MCF 10A (cell line): ENCODE measurements at places on chromosomes 4 and X.

- peaks cover 21% of the 10 kb centered on the region for H3K36me3 ChIP-seq
- no peak for DNase-seq
- no peak overlapping the region for H3K27ac ChIP-seq
- H3K27me3 ChIP-seq, result no peaks in the 10 kb centered on the region
- no peaks in the 10 kb centered on the region for H3K4me1 ChIP-seq
Observed at GRCh38 chr4:1365271-1366178, 18.5 kb downstream of the UVSSA start.

DNA sequence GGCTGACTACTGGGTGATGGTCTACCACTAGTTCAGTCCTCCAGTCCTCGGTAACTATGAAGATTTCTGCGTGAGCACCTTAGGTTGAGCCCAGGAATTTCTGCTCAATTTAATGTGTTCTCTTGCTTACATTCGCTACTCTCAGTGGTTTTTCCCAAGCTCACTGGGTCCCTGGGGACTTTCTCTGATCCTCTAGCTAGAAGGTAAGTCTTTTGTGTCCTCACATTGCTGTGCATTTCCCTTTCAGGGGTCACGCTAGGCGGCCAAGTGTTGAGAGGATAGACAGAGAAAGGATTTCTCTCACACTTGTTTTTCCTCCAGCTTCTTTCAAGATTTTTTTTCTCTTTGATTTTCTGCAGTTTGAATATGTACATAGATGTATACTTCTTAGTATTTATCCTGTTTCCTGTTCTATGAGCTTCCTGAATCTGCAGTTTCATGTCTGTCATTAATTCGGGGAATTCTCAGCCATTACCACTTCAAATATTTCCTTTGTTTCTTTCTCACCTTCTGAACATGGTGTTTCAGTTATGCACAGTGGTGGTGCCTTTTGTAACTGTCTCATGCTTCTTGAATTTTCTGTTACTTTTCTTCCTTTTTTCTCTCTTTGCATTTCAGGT is 17.5 kb downstream of the MAGEA9 start:
- no peak overlapping the region for H3K4me3 ChIP-seq
- DNase-seq, result no peak
- H3K36me3 ChIP-seq, result no peaks in the 10 kb centered on the region
- no peaks in the 10 kb centered on the region for H3K27me3 ChIP-seq

DNA sequence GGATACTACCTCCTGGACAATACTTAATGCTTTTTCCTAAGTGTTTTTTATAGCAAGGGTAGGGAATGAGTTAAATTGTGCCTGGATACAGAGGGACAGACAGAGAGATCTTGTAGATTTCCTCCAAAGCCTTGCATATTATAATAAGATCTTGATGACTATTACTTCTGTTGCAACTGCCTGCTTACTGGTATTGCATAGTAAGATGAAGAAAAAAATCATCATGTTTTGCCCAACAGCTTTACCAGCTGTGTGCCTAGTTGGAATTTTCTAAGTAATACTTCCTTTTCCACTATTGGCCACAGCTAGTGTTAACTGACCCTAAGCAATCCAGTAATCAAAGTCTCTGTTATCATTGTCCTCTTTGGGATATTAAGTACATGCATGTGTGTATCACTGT is 139.0 kb downstream of the DCK start:
- no peak for DNase-seq
- H3K4me3 ChIP-seq, result no peak overlapping the region
- H3K36me3 ChIP-seq, result no peaks in the 10 kb centered on the region

DNA sequence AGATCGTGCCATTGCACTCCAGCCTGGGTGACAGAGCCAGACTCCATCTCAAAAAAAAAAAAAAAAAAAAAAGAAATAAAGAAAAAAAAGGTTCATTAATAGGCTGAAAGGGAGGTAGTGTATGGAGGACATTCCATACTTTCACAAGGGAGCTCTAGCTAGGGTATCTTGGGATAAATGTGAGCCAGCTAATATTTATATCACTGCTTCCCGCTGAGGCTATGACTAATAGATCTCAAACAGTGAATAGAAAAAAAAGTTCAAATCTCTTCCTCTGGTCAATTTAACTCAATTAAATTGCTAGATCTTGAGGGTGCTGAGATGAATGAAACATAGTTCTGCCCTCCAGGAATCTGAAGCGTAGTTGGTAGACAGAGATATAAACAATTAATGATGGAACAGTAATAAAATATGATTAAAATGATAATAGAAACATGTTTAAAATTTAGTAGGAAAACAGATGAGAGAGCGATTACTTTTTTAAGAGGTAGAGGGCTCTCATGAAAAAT is 55.7 kb upstream of the SHISA3 start:
- DNase-seq, result no peak
- H3K36me3 ChIP-seq, result no peaks in the 10 kb centered on the region
- H3K27ac ChIP-seq, result no peak overlapping the region
- no peak overlapping the region for H3K4me3 ChIP-seq
- no peaks in the 10 kb centered on the region for H3K27me3 ChIP-seq
- H3K4me1 ChIP-seq, result no peaks in the 10 kb centered on the region

DNA sequence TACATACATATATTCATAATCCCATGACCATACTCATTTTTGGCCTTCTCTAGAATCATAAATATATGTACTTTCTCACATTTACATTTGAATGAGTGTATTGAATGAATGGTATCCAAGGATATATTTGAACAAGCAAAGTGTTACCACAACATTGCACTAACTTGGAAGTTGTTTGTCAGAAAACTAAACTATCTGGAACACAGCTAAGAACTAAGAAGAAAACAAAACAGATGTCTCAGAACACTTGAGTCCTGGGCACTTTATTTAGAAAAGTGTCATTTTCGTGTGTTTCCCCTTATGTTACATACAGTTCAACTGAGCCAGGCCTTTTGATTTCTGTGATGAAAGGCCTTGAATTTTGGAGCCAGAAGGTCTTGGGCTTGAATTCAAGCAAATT is 466.7 kb upstream of the FAT1 start:
- no peak for DNase-seq
- no peaks in the 10 kb centered on the region for H3K36me3 ChIP-seq
- no peak overlapping the region for H3K27ac ChIP-seq
- H3K27me3 ChIP-seq, result no peaks in the 10 kb centered on the region
- H3K4me1 ChIP-seq, result no peaks in the 10 kb centered on the region

DNA sequence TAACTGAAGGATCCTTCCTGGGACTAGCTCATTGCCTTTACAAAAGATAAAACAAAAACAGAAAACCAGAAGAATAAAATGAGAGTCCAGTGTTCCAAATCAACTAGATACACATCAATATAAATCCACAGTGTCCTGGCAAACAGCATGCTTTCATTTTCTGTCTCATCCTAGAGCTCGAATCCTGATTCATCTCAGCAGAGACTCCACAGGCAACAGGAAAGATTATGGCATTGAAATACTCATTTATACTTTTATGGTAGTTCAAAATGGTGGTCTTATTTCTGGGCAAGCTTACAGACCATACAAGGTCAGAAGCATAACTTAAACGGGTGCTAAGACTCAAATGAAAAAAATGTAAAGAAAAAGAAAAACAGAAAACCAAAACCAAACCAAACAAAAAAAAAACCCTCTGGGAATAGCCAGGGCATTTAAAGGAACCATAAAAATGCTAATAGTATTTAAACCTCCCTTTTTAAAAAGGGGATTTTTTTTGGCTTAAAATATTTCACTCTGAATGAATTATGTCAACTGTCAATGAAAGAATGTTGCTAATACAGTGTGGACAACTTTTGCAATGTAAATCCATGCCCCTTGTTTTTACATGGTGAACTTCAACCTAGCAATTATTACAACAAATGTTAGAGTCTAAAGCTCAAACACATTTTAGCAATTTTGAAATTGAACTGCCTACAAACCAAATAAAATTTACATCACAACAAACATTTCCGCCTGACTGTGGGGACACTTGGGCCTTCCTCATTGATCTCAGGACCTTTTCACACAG is 57.9 kb downstream of the GPR101 start:
- no peak for DNase-seq
- H3K27ac ChIP-seq, result no peak overlapping the region
- no peak overlapping the region for H3K4me3 ChIP-seq

GRCh38 chr4:147760695-147761094 is 28.8 kb downstream of the ARHGAP10 start:
- peaks cover 35% of the 10 kb centered on the region for H3K4me1 ChIP-seq
- H3K4me3 ChIP-seq, result no peak overlapping the region
- no peaks in the 10 kb centered on the region for H3K27me3 ChIP-seq
- H3K36me3 ChIP-seq, result peaks cover 20% of the 10 kb centered on the region
- DNase-seq, result no peak

GRCh38 chr4:51894059-51894645 is 51.2 kb downstream of the DCUN1D4 start:
- H3K4me3 ChIP-seq, result no peak overlapping the region
- H3K27ac ChIP-seq, result peak overlapping the region; percentile 76
- peaks cover 61% of the 10 kb centered on the region for H3K36me3 ChIP-seq
- peaks cover 11% of the 10 kb centered on the region for H3K4me1 ChIP-seq
- peak; percentile 66 for DNase-seq
- no peaks in the 10 kb centered on the region for H3K27me3 ChIP-seq

DNA sequence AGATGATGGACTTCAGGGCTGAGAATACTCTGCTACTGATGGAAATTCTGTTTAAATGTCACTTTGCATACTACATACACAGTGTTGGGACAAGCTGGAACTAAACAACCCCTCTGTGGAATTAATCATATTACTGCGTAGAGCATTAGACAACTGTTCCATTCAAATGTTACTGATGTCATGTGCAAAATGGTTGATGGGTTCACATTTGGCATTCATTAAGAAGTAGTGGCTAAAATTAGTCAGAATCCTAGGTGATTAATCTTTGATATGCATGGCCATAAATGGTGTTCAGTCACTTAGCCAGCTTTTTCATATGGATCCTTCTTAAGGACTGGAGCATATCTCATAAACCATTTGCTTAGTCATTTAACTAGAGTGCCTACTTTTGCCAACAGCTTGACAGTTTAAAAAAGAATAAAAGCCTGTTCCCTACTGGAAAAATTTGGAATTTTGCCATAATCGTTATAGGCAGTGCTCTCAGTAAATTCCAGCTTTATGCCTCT is 105.2 kb downstream of the RNF150 start:
- H3K4me3 ChIP-seq, result no peak overlapping the region
- peaks cover 6% of the 10 kb centered on the region for H3K4me1 ChIP-seq
- H3K27ac ChIP-seq, result no peak overlapping the region
- H3K27me3 ChIP-seq, result no peaks in the 10 kb centered on the region
- DNase-seq, result no peak

DNA sequence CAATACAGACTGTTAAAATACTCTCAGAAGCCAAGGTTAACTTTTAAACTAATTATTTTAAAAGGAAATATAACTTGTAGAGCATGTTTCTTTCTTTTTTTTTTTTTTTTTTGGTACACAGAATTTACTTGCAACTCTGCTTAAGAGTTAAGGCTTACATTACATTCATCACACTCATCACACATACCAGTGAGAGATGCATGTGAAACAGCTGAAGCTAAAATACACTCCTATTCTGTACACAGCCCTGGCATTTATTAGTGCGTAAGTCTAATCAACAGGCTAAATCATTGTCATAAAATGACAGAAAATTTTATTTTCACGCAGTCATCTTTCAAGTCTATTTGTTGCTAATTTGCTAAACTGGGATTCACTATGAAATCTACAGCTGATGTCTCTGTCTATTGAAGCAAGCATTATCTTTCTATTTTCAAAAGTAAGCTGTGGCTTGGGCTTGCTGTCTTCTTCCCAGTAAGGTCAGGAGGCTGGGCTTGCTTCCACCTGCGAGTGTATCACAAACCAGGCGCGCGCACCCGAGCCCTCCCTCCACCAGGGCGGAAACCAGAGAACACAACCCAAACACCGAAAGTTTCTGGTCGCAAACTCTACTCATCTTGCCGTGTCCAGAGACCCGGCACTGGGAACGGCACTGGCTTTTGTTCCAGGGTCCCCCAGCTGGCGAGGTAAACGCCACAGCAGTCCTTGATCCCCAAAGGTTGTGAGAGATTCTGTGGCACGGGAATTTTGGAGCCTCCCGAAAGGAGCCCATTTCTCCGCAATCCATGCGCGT is 3.9 kb downstream of the MAML3 start:
- H3K4me3 ChIP-seq, result peak overlapping the region; percentile 95
- H3K27ac ChIP-seq, result peak overlapping the region; percentile 86
- no peaks in the 10 kb centered on the region for H3K4me1 ChIP-seq
- H3K27me3 ChIP-seq, result no peaks in the 10 kb centered on the region
- peak; percentile 60 for DNase-seq
- no peaks in the 10 kb centered on the region for H3K36me3 ChIP-seq

DNA sequence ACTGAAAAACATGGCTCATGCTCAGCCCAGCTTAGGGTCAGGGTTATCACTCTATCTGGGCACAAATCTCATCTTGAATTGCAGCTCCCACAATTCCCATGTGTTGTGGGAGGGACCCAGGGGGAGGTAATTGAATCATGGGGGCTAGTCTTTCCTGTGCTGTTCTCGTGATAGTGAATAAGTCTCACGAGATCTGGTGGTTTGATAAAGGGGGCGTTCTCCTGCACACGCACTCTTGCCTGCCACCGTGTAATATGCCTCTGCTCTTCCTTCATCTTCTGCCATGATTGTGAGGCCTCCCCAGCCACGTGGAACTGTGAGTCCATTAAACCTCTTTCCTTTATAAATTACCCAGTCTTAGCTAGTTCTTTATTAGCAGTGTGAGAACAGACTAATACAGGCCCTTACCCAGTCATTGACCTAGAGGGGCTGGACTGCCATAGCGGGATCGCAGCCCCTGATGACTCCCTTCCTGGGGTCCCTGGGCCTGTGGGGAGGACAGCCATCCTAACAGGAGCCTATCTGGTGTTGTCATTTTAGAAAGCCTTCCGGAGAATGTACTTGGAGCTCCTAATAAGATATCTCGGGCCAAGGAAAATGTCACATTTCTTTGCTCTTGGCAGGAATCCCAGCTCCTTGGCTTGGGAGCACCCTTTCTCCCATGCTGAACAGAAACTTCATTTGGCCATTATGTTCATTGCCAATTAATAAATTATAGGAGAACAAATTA is 112.6 kb downstream of the PHKA2 start:
- H3K27me3 ChIP-seq, result no peaks in the 10 kb centered on the region
- no peak overlapping the region for H3K27ac ChIP-seq
- no peaks in the 10 kb centered on the region for H3K36me3 ChIP-seq

GRCh38 chr4:103892586-103892985 is 172.8 kb upstream of the TACR3 start:
- no peaks in the 10 kb centered on the region for H3K36me3 ChIP-seq
- DNase-seq, result no peak
